RWPE1 (cell line): ENCODE measurements at places on chromosomes 12 and 14.

- DNase-seq, result no peak
Observed at GRCh38 chr12:9870286-9870866, 1.2 kb upstream of the CLEC2B start.

DNA sequence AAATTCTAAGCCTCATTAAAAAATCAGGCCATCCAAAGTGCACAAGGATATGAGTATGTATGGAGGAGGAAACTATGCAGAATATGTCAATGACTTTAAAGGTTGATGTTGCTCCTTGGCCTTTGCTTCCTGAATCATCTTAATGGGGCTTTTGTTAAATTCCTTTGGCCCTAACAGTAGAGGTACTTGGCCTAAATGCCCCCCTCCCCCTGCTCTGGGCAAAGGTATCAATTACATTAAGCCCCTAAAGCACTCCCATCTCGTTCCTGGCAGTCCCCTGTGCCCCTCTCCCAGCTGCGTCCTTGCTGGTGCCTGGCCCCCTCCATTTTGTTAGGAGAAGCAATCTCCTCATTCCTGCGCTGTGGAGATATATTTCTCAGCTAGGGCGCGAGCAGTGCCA lies 4.8 kb downstream of the COPZ1 start:
- no peak for DNase-seq

- DNase-seq, result no peak
Observed at GRCh38 chr12:68086019-68086603, 73.4 kb downstream of the IFNG start.

DNA sequence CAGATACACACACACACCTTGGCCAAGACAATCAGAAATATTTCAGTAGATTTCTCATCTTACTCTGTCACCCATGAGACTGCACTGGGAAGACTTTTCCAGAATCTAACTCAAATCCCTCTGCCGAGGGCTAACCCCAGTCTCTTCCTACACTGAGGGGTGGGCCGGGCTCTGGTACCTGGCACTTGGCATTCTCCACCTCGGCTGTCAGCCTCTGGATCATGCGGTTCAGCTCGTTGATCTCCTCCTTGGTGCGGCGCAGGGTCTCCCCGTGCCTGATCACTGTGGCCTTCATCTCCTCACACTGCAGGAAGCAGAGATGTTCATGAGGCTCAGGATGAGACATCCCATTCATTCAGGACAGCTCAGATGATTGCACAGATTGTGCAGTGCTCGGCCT lies 4.9 kb downstream of the KRT83 start:
- DNase-seq, result no peak

DNA sequence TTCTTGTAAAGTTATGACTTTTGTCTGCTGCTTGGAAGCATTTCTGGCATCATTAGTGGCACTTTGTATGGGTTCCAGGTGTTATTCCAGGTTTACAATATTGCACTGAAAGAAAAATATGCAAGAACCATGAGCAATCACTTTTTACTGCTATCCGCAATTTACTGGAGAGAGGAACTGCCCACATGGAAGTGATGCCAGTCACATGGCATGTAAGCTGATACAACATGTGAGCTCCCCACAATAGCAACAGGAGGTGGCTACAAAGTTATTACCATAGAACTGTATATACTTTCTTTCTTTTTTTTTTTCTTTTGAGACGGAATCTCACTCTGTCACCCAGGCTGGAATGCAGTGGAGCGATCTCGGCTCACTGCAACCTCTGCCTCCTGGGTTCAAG lies 1012.1 kb downstream of the BCL11B start:
- no peak for DNase-seq

GRCh38 chr14:38808734-38809455 lies 294.1 kb downstream of the SEC23A start:
- no peak for DNase-seq

DNA sequence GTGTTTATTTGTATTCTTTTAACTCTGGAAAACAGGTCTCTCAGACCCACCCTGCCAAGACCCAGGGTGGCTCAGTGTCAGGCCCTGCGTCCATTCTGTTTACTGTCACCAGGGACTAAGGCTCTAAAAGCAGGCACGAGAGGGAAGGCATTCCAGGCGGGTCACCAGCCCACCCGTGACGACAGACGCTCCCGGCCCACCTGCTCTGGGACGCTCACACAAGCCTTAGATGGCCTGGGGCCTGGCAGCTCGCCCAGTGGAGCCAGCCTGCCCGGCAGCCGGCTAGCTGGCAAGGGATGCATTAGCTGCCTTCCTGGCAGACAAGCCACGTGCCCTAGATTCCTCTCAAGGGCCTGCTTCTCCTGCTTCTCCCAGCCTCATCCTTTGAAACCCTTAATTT lies 9.2 kb upstream of the NUAK1 start:
- DNase-seq, result no peak

GRCh38 chr12:44193281-44193680 lies 357.4 kb downstream of the TMEM117 start:
- no peak for DNase-seq

GRCh38 chr14:82595466-82595865 lies 1061.8 kb upstream of the SEL1L start:
- DNase-seq, result no peak

GRCh38 chr12:59403259-59403932 lies 192.4 kb upstream of the SLC16A7 start:
- DNase-seq, result peak; percentile 50

DNA sequence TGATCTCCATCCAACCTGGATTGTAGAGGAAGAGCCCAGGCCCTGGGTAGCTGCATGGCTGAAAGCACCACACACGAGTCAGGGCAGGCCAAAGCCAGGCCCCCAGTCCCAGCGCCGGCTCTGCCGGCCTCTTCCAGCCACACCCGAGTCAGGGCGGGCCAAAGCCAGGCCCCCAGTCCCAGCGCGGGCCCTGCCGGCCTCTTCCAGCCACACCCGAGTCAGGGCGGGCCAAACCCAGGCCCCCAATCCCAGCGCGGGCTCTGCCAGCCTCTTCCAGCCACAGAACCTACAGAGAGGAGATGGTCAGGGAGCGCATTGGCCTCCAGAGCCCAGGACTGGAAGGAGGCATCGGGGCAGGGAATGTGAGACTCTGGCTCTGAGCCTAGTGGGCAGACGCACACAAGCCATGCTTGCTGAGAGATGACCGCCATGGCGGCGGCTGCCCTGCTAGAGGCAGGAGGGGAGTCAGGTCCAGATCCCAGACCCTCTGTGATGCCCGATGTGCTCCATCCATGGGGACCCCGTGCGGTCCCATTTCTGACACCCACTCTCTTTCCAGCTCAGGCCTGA lies 30.2 kb downstream of the BEGAIN start:
- no peak for DNase-seq

DNA sequence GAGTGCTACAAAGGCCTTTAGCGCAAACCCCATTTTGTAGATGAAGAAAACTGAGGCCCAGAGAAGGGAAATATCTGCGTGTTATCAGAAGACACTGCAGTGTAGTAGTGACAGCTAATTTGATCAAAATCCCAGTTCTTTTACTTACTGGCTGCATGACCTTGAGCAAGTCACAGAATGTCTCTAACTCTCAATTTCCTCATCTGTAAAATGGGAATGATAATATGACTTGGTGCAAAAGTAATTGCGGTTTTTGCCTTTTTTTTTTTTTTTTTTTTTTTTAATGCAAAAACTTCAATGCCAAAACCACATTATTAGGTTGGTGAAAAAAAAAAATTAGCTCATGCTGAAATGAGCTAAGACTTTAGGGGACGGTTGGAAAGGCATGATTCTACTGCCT lies 69.7 kb downstream of the C12orf75 start:
- no peak for DNase-seq

GRCh38 chr12:2693980-2694610 lies 100.7 kb upstream of the FKBP4 start:
- no peak for DNase-seq

DNA sequence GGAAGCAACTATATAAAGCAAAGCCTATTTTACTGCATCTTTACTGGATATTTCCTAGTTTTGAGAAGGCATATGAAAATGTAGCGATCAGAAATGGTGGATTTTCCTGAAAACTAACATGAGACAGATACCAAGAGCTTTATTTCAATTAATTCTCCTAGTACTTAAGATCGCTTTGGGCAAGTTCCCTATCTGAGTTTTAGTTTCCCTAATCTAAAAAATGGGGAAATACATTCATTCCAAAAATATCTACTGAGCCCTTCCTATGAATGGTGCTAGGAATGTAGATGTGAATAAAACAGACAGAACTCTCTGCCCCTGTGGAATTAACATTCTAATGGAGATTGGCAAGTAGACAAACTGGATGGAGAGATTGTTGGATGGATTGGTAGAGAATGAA lies 8.4 kb downstream of the CATSPERB start:
- no peak for DNase-seq

DNA sequence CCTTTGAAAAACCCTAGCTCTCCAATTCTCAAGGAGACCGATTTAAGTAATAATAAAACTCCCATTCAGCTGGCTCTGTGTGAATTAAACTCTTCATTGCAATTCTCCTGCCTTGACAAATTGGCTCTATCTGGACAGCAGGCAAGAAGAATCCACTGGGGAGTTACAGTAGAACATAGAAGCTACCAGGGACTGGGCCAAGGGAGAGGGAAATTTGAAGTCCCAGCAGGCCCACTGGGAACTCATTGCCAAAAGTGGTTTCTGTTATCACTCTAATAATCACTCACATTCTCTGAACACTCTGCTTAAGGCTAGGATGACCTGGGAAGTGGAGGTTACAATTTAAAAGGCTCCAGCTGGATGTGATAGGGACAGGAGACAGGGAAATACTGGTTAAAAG lies 384.5 kb upstream of the CCDC196 start:
- no peak for DNase-seq

GRCh38 chr12:83451189-83451588 lies 764.5 kb downstream of the TMTC2 start:
- DNase-seq, result no peak

DNA sequence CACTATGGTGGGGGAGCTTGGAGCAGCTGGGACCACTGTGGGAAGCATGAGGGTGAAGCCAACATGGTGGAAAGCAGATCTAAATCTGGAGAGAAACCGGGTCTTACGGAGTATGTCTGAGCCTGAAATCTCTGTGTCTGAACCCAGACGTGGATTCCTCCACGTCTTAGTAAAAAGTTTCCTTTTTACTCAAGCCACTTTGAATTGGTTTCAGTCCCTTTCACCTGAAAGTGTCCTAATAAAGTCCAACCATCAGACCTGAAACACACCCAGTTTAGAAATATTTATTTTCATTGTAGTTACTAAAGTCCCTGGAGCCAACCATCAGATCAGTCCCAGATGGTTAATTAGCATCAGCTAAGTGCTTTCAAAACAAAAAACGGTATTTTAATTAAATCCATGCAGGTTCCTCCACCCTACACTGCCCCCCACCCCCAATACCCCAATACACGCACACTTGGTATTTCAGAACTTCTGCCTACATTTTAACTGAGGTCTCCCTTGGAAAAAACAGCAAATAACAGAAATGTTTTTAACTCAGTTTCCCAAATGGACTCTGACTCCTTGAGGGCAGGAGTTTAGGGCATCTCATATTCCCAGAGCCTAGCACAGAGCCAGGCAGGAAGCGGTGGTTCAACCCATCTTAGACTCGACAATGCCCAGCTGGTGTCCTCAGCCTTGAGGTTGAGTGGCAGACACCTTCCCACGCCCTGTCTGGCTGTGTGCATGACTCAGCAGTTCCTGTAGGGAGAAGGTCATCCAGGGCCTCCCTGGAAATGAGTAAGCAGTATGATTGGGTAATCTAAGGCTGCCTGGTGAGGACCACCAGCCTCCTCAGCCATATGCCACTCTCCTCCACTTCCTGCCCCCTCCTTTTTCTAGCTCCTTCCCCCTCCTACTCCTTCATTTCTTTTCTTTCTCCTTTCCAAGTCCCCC lies 175.8 kb downstream of the TTC8 start:
- peak; percentile 89 for DNase-seq
